ENCODE measurements at places on chromosomes 2 and 18. TPM values are rescaled to one million over a fixed set of nuclear protein-coding genes. Genes with fewer than 3 reads are reported as not detected.

SCG2 gene
- total RNA-seq, result 3.4 TPM

FAM110C gene
- total RNA-seq, result 2.3 TPM

CIB4 gene
- total RNA-seq, result not detected

CPS1 gene
- 6.3 TPM for total RNA-seq

EVX2 gene
- not detected for total RNA-seq

NYAP2 gene
- total RNA-seq, result not detected

FBXO41 gene
- 3.7 TPM for total RNA-seq

COL4A3 gene
- total RNA-seq, result 0.67 TPM

ASAP2 gene
- total RNA-seq, result 5.2 TPM

PTH2R gene
- total RNA-seq, result 0.03 TPM
